ENCODE measurements at places on chromosomes 7 and 10.

GRCh38 chr10:123149568-123150270 is 1.8 kb downstream of the HMX2 start:
- DNase-seq: peak; percentile 58

DNA sequence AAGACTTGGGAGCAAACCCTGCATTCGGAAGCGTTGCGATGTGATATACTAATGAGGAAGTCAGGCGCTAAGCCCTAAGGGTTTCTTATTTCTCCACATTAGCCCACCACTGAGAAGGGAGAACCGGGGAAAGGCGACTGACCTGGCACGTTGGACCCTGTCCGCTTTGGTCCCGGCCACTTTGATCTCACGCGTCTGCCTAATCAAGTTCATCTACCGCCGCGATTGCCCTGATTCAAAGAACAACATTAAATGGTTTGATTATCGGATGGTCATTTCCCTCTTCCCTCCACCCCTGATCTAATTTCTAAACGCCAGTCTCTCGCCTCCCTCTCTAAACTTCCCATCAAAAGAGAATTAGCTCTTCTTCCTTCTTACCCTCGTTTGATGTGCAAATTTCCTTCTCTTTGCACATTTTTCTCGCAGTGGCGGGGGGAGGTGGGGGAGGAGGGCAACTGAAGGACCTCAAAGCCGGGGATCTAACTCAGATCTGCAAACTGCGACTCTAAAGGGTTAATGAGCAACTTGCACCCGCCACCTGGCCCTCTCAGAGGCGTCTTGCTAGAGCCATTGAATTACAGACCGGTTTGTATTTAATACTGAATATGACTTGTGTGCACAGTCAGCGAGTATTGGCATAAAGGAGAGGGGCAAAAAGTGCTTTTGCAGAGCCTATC is 687 bp upstream of the DKK1 start:
- DNase-seq: no peak

DNA sequence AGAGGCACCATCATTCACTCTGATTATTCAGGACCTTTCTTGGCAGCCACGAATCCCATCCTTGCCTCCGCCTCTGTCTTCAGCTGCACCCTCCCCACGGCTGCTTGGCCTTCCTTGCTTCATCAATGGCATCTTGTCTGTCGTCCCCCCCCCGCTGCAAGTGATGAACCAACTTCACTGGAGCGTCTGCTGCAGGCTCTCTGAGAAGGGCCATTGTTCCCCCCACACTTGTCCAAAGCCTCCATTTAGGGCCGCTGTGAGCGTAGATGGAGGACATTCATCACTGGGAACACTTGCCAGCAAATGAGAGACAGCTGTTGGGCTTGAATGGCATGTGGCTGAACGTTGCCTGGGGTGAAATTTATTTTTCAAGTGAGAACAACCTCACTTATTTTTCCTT is 20.1 kb downstream of the AFAP1L2 start:
- DNase-seq: no peak

- DNase-seq: no peak
These were observed 129.8 kb downstream of the GPR158 start for GRCh38 chr10:25304606-25305005.

GRCh38 chr10:58697691-58698090 is 185.0 kb downstream of the BICC1 start:
- DNase-seq: no peak

GRCh38 chr7:76220185-76221057 is 18.7 kb downstream of the SRRM3 start:
- DNase-seq: peak; percentile 8

DNA sequence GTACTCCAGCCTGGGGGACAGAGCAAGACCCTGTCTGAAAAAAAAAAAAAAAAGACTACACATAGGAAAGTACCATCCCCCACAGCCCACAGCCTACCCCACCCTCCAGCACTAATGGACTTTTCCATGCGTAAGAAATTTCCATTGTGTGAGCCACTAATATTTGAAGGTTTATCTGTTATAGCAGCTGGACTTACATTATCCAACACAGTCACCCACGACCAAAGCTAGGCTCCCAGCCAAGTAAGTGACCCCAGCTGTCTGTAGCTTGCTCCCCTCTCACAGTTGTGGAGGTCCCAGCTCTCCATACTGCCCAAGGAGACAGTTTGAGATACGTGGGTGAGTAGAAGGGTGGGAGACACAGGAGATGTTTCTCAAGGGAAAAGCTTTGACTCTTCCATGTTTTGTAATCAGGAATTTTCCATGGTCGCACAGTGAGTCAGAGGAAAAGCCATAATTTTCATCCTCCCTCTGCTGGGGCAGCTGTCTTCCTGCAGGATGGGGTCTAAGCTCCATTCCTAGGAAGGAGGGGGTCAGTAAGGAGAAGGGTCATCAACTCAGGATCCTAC is 57.4 kb downstream of the CAV1 start:
- peak; percentile 84 for DNase-seq

DNA sequence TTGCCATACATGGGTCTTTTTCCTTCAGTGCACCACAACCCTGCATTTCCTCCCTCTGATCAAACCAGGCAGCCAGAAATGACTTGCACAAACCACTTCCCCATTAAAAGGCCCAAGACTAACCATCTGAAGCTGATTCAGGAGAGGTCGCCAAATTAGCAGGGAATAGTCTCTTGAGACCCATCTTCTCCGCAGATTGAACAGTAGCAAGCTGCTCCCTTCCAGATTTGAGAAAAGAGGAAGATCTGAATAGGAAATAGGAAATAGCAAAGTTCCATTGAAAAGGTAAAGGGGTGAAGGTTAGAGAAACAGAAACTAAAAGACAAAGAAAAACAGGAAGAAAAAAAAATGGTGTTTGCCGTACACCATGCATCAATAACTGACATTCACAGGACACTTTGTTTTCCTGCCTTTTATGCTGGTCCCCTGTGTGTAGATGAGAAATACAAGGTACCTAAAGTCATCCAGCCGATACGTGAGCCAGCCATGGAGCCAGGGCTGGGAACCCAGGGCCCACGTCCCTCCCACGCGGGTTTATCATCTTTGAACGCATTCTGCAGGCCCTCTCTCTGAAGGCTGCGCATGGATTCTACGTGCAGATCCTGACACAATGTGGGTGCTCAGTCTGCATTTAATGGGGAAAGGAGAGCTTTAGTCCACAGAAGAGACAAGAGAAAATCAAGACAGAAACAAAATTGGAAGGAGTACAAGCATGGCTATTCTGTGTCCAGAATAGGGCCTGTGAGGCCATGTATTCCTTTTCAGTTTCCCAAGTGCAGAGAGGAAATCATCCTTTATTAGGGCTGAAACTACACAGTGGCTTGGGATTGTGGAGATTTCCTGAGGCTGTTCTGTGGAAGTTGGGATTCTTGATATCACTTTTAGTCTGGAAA is 268.4 kb upstream of the NPVF start:
- DNase-seq: peak; percentile 6

DNA sequence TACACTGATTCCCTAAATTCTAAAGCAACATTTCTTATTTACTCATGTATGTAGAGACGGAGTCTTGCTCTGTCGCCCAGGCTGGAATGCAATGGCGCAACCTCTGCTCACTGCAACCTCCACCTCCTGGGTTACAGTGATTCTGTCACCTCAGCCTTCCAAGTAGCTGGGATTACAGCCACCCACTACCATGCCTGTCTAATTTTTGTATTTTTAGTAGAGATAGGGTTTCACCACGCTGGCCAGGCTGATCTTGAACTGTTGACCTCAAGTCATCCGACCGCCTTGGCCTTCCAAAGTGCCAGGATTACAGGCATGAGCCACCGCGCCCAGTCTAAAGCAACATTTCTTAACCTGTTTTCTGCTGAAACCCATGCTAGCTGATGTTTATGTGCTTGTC is 227.6 kb upstream of the PLXDC2 start:
- DNase-seq: no peak

GRCh38 chr7:920351-921070 is 34.0 kb downstream of the ADAP1 start:
- no peak for DNase-seq

- peak; percentile 14 for DNase-seq
These were observed 10.0 kb downstream of the SFTPD start for GRCh38 chr10:79938728-79939406.

- DNase-seq: no peak
These were observed 325.5 kb downstream of the LHFPL3 start for GRCh38 chr7:104653825-104654401.

DNA sequence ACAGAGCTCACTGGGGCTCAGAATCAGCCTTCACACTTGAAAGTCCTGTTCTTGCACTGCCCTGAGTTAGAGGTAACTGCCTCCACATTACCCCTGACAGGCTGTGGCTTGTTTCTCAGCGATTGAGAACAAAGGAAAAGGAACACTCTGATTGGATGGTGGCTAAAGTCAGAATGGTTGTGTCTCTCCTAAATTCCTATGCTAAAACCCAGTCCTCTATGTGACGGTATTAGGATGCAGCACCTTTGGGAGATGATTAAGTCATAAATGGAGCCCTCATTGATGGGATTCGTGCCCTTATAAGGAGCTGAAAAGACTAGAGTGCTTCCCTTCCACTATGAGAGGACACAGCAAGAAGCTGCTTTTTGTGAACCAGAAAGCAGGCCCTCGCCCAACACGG is 38.9 kb upstream of the DGKI start:
- no peak for DNase-seq

DNA sequence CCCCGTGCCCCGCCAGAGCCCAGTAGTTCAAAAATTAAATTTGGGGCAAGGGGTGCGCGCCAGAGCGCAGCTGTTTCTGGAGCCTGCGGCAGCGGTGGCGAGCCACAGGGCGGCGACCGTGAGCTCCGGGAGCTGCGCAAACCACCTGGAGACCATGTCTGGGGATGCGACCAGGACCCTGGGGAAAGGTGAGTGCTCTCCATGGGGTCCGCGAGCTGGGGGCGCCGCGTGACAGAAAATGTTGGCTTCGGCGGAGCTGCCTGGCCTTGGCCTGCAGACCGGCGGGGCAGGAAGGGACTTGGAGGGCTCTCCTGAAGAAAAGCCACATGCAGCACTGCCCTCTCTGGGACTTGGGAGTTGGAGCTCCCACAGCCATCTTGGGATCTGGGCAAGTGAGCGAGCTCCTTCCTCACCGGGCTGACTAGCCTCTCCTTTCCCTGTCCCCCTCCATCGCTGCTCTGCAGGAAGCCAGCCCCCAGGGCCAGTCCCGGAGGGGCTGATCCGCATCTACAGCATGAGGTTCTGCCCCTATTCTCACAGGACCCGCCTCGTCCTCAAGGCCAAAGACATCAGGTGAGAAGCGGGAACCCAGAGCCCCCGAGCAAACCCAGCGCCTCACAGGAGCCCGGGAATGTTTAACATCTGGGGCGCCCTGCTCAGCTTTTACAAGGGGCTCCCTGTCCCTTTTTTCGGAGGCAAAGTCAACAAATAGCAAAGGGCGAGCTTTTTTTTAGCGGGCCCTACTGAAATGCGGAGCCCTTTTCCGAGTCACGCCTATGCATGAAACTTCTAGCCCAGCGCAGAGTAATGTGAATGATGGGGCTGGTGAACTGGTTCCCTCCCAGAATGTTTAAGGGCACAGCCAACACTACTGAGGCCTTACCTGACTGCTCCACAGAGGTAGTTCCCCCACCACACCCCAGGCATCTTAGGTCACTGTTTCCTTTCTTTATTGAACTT is 6.1 kb downstream of the GSTO2 start:
- no peak for DNase-seq

DNA sequence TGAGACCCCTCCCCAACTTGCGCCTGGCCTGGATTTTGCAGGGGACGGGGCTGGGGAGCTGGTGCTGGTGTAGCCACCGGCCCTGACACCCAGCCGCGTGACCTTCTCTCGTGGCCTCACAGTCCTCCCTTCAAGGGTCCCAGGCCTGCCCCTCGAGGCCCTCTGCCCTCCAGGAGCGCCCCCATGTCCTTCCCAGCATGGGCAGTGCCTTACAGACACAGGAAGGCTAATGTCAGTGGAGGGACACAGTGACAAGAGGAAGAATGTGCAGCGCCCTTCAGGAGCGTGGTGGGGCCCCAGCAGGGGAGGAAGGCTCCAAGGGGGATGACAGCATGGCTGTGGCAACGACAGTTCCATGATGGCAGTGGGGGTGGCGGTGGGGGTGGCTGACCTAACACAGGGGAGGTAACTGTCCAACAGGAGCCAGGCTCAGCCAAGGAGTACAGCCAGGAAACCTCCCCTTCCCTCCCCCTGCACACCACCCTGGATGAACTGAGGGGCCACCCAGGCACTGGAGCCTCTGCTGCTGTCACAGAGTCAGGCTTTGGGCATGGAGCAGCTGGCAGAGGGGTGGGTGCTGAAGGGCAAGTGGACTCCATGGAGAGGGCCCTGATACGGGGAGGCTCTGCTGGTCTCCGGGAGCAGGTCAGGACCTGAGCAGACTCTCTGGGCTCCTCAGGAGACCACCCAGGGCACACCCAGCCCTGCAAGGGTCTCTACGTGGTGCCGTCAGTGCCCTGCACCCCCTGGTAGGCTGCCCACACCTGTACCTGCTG is 76.0 kb upstream of the RET start:
- DNase-seq: no peak

GRCh38 chr7:48109848-48110663 is 21.0 kb downstream of the UPP1 start:
- peak; percentile 29 for DNase-seq

DNA sequence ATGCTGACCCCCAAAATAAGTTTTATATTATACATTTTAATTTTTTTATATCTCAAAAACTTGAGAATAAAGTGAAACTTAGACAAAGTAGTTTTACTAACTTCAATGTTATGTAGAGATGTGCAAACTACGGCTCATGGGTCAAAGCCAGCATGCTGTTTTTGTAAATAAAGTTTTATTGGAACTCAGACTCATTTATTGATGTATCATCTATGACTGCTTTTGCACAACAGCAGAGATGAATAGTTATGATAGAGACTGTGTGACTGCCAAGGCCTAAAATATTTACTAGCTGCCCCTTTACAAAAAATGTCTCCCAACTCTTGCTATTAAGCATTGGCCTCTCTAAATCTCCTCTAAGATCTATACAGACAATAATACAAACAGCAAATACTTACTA is 12.4 kb downstream of the MTPN start:
- DNase-seq: no peak

DNA sequence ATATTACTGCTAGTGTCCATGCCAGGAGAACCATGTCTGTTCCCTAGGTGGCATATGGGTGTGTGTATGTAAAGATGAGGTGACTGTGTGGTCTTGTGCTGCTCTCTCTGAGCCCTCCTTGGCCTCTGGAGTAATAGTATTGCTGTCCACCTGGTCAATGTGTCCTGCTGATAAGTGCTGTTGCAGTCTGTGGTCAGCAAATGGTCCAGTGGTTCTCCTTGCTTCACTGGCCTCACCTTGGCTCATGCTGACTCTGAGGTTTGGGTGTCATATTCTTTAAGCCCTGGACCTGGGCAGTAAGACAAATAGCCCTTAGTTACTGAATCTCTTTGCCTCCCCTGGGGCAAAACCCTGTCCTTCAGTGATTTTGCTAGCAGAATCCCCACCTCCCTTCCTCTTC is 56.8 kb downstream of the TPST1 start:
- no peak for DNase-seq

DNA sequence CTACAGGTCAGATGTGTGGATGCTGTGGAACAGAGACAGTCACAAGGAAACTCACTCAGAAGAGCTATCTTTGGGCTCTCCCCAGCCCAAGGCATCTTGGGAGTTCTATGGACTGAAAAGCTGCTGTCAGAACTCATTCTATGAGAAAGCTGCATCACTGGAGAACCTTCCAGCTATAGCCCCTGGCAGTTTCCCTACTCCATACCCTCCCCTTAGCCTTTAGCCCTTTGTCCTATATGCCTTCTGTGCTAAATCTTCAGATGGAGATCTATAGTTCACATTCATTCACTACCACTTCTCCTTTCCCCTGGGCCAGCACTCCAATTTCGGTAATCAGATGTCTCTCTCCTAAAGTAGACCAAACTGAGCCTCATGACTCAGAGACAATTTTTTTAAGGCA is 6.9 kb downstream of the WNT8B start:
- DNase-seq: no peak

- no peak for DNase-seq
These were observed 95.8 kb downstream of the CHST15 start for GRCh38 chr10:123997486-123998196.

All from dermis microvascular lymphatic vessel endothelial cell (primary cell).